Fibroblast of the conjunctiva (primary cell): ENCODE measurements at places on chromosomes 16 and 17.

GRCh38 chr17:81656835-81657234, 493 bp upstream of the PDE6G start:
- DNase-seq: no peak

GRCh38 chr16:89407282-89407924, 83.0 kb downstream of the ANKRD11 start:
- DNase-seq: no peak

- no peak for DNase-seq
These were observed 9.8 kb downstream of the PGS1 start for GRCh38 chr17:78387977-78388941.

GRCh38 chr16:23317266-23317661, 15.2 kb downstream of the SCNN1B start:
- no peak for DNase-seq

DNA sequence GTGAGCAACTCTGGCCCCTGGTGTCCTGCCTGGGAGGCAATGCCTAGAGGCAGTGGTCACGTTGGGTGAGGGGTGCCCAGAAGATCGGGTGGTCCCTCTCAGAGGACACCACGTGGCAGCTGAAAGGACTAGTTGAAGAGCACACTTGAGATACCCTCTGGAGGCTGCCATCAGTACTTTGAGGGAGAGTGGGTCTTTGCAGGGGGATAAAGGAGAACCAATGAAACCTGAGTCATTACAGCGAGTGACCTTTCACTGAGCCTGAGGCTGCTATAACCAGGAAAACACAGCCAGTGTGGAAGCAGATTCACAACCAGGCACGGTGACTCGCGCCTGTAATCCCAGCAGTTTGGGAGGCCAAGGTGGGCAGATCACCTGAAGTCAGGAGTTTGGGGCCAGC, 18.9 kb downstream of the CA4 start:
- DNase-seq: no peak

DNA sequence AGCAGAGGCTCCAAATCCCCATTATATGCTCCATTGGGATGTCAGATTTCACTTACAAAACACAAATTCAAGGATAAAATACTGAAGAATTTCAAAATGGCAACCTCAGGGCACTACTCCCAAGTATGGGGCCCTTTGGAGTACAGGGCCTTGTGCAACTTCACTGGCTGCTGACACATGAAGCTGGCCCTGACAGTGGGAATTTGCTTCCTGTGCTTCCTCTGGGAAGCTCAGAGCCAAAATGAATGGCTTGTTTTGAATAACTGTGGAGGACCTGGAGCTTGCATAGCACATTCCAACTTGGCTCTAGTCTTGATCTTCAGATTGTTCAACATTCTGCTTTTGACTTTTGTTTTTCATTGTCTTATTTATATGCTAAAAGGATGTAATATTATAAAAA, 52.3 kb upstream of the HNF1B start:
- DNase-seq: no peak

DNA sequence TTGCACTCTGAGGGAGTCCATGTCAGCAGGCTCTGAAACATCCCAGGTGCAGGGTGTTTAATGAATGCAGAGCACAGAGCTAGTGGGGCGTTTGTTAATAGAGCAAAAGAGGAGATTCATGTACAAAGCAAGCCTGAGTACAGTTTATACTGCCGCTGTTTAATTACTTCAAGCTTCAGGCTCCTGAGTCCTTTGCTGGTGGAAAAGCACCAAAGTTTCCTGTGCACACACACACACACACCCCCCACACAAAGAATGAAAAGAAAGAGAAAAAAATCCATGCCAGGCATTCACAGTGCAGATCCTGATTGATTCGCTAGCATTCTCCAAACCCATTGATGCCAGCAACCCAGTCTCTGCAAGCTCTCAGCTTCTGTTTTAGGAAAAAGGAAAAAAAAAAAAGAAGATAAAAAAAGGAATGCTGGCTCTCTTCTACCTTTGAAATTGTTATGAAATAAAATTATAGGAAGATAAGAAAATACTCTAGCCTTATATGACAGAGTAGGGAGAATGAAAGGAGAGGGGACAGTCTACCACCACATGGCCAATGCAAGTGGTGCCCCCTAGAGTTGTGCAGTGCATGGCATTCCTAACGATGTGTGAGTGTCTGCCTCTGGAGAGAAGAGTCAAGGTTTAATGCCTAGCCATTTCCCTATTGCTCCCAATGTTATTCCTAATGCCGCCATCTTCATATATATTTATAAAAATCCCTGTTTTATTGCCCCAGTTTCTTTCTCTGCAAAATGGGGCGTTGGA, 216.5 kb downstream of the TMEM114 start:
- no peak for DNase-seq
